ENCODE measurements at places on chromosomes 3 and 15.

DNA sequence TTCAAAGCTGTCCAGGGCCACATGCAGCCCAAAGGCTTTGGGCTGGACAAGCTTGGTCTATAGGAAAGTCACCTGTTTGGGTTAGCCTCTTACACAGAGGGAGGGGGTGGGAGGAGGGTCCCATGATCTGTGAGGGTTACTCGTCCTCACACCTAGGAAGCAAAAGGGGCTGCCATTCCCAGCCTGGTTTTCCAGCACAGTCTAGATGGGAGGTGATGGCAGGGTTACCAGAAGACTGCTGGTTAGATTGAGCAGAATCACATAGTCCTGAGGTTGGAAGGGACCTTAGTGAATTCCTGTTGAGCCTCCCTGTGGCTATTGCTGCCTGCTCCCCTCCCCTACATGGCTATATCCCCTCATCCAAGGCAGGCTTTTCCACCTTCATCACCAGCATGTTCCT, 101.8 kb downstream of the SEMA5B start:
- DNase-seq: no peak

GRCh38 chr3:29333576-29333975, 52.7 kb downstream of the RBMS3 start:
- DNase-seq: no peak

DNA sequence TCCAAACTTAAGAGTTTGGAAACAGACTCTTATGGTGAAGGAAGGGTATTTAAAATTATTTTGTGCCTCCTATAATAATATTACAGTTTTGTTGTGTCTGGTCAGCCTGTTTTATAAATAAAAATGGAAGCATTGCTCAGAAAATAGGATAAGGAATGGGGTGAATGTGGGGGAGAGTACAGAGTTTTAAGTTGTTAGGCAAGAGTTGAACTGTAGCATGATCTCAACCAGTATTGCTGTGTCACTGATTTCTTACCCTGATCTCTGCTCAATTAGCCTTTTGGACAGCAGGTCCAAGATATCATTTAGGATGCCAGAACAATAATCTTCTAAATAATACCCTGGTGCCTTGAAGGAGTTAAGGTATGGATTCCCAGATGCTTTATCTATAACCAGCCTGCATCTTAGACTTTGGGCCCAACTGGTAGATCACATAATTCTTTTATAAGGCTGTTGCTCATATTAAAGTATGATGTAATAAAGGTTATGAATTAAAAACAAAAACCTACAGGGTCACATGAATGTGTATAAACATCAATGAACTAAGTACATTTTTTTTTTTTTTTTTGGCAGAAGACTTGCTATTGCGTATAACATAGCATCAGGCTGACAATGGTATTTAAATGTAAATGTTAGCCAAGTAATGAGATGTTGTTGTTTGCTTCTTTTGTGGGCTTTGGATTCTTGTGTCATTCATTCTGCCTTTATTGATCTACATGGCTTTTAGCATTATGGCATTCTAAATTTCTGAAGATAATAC, 70.0 kb downstream of the MITF start:
- no peak for DNase-seq

DNA sequence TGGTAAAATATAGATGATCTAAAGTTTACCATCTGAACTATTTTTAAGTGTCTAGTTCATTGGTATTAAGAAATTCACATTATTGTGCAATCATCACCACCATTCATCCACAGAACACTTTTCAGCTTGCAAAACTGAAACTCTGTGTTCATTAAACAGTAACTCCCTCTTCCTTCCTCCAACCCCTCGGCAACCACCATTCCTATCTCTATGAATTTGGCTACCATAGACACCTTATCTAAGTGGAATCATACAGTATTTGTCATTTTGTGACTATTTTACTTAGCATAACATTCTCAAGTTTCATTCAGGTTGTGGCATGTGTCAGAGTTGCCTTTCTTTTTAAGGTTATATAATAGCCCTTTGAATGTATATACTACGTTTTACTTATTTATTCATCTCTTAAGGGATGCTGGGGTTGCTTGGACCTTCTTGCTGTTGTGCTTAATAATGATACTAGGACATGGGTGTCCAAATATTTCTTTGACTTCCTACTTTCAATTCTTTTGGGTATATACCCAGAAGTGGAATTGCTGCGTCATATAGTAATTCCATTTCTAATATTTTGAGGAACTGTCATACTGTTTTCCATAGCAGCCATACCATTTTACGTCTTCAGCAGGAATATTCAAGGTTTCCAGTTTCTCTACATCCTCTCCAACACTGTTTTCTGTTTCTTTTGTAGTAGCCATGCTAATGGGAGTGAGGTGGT, 20.9 kb downstream of the KAT2B start:
- no peak for DNase-seq

- DNase-seq: no peak
Measured at GRCh38 chr15:50128266-50128665, 9.2 kb upstream of the ATP8B4 start.

- DNase-seq: no peak
Measured at GRCh38 chr3:157844800-157845565, 261.2 kb downstream of the SHOX2 start.

DNA sequence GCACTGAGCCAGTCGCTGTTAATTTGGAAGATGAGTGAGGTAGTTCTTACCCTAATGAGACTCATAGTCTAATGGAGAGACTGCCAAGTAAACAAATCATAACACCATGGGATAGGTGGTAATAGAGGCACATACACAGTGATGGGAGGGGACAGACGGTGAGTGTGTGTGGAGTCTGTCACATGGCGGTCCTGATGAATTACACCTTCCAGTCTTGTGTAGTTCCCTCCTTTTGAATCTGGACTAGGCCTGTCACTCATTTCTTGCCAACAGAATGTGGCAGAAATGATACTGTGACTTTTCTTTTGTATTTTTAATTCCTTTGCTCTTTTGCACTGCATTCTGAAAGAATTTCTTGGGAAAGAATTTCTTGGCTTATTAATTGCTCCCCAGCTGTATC, 78.1 kb downstream of the NR1D2 start:
- DNase-seq: no peak

GRCh38 chr3:188567478-188568195, 413.7 kb downstream of the LPP start:
- DNase-seq: no peak

DNA sequence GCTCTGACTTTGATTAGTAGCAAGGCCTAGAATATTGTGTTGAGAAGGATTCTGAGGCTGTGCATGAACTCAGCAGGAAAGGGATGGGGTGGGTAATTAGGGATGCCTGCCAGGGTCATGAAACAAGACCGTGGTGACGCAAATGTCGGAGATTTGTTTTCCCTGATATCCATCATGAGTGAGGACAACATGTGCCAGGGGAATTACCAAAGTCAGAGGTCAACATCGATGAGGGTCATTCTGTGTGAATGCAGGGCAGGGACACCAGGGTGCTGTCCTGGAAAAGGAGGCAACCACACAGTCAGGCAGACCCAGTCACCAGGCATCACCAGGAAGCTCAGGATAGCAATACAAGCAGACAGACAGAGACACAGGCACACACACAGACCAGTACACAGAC, 52.2 kb downstream of the SLCO2A1 start:
- DNase-seq: no peak

DNA sequence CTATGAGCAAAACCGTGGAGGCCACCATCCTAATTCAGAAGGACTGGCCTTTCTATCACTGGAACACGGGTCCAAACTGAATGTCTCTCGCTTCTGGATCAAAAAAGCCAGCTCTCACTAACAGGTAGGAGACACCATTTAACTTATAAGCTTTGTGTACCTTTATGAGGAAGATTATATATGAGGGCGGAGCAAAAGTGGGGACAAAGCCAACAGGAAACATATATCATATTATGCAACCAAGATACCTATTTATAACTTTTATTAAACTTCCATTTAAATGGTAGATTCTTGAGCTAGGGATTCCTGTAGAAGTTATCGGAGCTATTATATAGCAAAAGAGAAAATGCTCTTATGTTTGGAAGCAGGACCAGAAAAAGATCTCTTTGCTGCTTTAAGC, 78.4 kb downstream of the IGF2BP2 start:
- DNase-seq: no peak

GRCh38 chr3:62686503-62687294, 188.5 kb downstream of the CADPS start:
- no peak for DNase-seq

Data from stimulated activated CD4-positive, alpha-beta T cell treated with anti-CD3 and anti-CD28 coated beads, Interleukin-1b, Interleukin-23, amount 100 ng/mL, for 4 hours (primary cell).